NCI-H1417 treated with DMSO at 0.1 percent for 48 hours (cell line): ENCODE measurements at places on chromosomes 12 and 14.

- no peak for DNase-seq
Measured at GRCh38 chr14:39055786-39056474, 47.1 kb downstream of the SEC23A start.

- DNase-seq = no peak
Measured at GRCh38 chr14:88049936-88050335, 45.0 kb downstream of the GPR65 start.

DNA sequence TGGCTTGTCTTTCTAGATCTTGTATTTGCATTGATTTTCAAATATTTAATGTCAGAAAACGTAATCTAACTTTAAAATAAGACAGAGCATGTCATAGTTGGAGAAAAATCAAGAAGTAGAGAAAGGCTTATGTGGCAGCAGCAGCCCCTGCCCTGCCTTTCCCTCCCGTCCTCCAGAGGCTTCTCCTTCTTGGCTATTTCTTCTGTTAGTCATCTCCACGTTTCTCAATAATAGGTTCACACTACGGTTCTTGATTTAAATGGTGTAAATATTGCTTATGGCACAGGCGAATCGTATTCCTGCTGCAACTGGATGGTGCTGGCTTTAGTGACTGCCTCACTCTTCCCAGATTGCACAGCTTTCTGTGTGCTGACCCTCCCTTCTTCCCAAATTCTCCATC is 42.8 kb downstream of the SLC8B1 start:
- no peak for DNase-seq

GRCh38 chr12:9796346-9796745 is 30.9 kb upstream of the KLRF1 start:
- no peak for DNase-seq

- DNase-seq = no peak
Measured at GRCh38 chr12:95718006-95718431, 72.5 kb downstream of the NTN4 start.

DNA sequence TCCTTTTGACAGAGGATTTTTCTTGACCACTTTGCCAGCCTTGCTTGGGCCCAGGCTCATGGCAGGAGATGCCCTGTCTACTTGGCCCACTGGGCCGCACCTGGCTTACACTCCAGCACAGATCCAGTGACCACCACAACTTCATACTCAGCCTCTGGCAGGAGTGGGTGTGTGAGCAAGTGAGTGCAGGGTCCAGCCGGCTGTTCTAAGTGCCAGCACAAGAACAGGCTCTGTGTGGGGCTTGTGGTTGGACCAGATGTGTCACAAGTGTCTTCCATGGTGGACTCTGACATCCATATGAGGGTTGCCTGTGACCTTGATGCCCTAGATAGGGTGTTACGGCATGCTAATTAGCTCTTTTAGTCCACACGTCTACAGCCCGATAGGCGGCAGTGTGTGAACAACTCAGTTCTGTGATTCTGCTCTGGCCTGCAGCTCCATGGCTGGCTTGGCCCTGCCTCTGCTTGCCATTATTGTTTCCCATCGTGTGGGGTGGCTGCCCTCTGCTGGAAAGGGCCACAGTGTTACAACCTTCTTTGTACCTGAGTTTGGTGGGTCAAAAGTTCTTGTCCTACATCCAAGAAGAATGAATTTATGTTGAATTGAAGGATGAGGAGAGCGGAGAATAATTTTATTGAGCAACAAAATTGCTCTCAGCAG is 1089.1 kb downstream of the SLC6A15 start:
- DNase-seq = no peak

- no peak for DNase-seq
Measured at GRCh38 chr14:79424462-79424861, 786.8 kb downstream of the DIO2 start.

DNA sequence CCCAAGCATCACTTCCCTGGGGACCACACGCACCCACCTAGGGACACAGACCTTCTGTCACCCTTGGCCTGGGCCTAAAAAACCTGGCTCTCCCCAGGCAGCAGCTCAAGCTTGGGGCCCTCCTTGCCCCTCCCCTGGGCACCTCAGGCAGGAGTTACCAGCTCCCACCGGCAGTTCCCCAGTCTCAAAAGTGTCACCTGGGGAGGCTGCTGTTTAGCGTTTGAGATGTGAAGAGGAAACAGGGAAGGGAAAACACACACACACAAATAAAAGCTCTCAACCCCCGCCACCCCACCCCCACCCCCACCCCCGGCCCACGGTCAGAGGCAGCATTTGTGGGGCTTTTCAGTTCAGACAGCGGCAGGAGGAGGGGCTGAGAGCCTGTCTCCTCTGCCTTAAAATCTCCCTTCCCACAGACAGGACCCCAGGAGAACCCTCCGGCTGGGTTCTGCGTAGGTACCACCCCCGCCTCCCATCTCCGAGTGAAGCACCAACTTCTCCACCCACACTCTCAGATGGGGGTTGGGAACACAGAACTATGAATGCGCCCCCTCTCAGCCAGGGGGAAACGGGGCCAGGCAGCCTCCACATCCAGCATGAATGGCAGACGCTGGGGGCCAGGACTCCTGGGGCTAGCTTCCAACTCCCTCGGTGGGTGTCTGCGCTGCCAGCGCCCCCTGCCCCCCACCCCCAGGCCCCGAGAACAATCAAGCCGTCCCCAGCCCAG is 3.0 kb downstream of the NCOR2 start:
- no peak for DNase-seq

DNA sequence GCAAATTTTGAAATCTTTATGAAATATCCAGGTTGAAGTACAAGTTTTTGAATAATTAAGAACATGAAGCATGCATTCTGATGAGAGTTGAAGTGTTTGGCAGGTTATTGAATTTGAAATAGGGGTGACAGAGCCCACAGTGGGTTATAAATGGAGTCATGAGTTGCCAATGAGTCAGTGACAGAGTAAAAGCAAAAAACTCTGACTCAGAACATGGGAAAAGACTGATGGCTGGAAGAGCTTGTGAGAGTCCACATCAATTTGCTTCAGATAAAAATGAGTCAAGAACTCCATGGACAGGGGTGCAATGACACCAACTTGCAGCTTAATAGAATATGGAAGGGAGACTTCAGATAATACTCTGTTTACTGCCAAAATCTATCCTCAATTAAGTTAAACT is 105.3 kb downstream of the SLC6A15 start:
- DNase-seq = no peak

- DNase-seq = no peak
Measured at GRCh38 chr14:53545217-53545616, 392.1 kb upstream of the DDHD1 start.

- no peak for DNase-seq
Measured at GRCh38 chr12:129873111-129873832, 30.6 kb downstream of the TMEM132D start.

GRCh38 chr12:124492879-124493808 is 74.3 kb downstream of the NCOR2 start:
- DNase-seq = no peak

GRCh38 chr12:11753826-11754225 is 104.4 kb downstream of the ETV6 start:
- no peak for DNase-seq

GRCh38 chr12:92602476-92602875 is 100.3 kb upstream of the PLEKHG7 start:
- no peak for DNase-seq

- DNase-seq = no peak
Measured at GRCh38 chr12:108455706-108456105, 59.4 kb upstream of the FICD start.

DNA sequence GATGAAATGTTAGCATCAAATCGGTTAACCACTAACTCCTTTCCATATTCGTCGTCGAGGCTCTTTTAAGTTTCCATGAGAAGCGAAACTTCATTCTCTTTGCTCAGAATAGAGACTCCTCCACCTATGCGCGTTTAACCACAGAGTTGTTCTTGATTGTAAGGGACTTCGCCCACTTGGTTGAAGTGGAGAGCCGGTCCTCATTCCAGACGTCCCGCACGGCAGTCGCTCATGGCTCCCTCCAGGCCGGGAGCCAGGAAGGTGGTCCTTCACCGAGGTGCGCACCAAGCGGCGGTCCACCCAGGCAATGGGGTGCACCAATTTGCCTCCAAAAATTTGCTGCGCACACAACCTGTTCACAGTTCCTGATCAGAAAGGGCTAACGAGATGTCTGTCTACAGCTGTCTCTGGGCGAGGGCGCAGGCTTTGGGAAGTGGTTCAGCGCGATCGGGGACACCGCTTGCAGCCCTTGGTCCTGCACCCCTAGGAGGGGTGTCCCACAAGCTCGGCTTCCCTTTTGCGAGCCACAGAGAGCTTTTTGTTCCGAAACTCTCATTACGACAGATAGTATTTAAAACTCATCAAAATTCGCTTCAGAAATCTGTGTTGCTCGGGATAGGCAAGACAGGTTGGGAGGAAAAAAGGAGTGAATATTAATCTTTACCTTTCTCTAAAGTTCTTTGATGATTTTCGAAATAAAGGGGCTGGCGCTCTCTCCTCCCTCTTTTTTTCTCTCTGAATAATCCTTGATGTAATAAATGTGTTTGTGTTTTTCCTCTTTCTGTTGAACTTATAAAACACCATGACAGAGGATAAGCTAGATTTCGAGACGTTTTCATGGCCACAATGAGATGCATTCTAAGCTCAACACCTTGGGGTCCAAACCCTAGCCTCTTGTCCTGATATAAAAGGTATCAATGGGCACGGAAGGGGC is 6.4 kb upstream of the ALX1 start:
- DNase-seq = no peak

DNA sequence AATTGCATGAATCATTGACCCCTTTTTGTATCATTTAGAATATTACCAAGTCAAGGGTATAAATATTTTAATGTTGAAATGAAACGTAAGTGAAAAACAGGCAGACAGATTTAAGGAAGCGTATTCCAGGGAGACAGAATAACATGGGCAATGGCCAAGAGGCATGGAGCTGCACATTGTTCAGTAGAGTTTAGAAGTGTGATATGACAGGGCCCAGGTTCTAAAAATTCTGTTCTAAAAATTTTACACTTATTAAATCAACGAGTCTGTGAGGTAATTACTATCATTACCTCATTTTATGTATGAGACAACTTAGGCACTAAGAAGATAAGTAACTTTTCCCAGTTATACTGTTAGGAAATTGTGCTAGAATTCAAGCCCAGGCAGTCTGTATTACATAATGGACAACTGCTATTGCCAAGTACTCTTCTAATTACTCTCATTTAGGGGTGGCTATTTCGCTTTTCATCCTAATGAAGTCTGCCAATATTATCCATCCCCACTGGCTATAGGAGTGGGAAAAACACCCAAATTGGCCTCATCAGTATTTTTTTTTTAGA is 103.2 kb upstream of the NAV3 start:
- DNase-seq = no peak

DNA sequence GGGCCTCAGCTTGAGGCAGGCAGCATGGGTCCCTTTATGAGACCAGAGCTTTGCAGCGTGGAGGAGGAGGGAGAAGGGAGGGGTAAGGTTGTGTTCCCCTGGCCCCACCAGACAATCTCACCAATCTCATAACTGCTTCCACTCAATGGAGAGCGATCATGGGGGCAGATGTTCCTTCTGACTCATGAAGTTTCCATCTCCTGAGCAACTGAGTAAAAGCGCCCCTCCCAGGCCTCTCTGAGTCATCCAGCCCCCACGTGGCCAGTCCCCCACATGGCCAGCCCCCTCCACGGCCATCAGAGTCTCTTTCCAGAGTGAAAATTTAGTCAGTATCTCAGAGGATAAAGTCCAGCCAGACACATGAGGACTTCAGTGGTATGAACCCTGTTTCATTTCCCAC is 39.2 kb upstream of the PLXNC1 start:
- DNase-seq = no peak

- peak; percentile 56 for DNase-seq
Measured at GRCh38 chr12:104669089-104669721, 212.5 kb downstream of the CHST11 start.

DNA sequence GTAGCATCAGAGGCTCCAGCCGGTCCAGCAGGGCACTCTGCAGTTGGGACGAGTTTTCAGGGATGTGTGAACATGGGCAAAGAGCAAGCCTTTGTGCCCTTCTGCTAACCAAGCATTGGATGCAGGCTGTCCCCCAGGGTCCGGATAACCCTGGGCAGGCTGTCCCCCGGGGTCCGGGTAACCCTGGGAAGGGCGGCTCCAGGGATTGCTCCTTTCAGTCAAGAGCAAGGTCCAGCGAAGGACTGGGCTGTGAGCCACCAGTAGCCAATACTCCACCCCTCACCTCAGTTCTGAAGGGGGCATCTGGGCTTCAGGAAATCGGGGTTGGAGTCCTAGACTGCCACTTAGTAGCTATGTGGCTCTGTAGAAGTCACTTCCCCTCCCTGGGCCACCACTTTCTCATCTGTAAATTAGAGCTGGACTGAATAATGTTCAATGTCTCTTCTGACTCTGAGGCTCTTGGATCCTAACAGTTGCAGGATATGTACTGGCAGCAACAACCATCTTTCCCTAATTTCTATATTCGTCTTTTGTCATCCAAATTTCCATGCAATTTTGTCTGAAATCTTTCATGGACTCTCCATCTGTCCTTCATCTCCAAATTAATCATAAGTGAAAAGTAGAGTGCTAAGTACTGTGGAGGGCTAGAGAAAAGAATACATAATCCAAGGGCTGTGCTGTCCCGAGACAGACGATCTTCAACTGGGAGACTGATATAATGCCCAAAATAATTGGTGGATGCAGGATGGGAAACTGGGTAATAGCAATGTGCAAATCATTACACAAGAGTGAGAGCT is 137.4 kb upstream of the NTF3 start:
- no peak for DNase-seq

- no peak for DNase-seq
Measured at GRCh38 chr12:12806784-12807516, 6.2 kb upstream of the DDX47 start.

DNA sequence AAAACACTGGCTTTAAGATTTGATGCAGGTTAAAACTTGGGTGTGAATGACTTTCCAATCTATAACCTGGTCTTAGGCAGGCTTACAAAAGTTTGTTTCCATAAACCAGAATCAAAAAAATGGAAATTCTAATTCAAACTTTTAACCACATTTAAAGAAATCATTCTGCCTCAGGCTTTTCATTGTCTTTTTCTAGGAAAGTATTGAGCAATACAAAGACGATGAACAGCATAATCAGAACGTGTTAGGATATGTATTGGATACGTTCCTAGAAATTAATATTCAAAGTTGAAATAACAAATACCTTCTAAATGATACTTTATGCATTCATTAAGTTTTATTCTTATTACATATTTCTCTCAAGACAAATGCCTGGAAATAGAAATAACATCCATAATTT is 172.9 kb downstream of the CEP128 start:
- no peak for DNase-seq

GRCh38 chr12:94811611-94812010 is 161.3 kb upstream of the TMCC3 start:
- no peak for DNase-seq

- DNase-seq = no peak
Measured at GRCh38 chr12:58980768-58981167, 60.5 kb upstream of the LRIG3 start.

GRCh38 chr12:49366096-49366651 is 1.1 kb upstream of the SPATS2 start:
- DNase-seq = no peak

GRCh38 chr14:51917193-51917592 is 56.8 kb downstream of the GNG2 start:
- no peak for DNase-seq

- no peak for DNase-seq
Measured at GRCh38 chr12:62698701-62699101, 232.1 kb downstream of the MON2 start.

- DNase-seq = no peak
Measured at GRCh38 chr12:111445726-111446581, 40.2 kb downstream of the SH2B3 start.
